ENCODE measurements at places on chromosomes 6 and 20.

- no peak for DNase-seq
These were observed 11.0 kb downstream of the GFRA4 start for GRCh38 chr20:3652221-3652620.

DNA sequence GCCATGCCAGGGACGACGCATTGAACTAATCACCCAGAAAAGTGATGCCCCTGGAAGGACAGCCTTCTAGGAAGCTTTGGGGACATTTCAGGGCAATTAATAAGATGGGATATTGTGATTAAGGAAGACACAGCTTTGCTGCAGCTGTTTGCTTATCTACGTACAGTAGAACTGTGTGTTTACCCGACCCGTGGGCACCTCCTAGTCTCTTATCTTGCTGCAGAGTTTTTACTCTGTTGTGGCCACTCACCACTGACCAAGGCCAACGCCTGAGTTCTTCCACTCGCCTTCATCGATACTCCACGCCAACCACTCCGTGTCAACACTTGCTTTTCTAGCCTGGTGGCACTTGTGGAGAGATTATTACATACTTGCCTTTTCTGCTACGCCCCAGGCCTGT is 105.9 kb upstream of the MLN start:
- no peak for DNase-seq

GRCh38 chr6:127186889-127187288 is 68.4 kb downstream of the RSPO3 start:
- no peak for DNase-seq

DNA sequence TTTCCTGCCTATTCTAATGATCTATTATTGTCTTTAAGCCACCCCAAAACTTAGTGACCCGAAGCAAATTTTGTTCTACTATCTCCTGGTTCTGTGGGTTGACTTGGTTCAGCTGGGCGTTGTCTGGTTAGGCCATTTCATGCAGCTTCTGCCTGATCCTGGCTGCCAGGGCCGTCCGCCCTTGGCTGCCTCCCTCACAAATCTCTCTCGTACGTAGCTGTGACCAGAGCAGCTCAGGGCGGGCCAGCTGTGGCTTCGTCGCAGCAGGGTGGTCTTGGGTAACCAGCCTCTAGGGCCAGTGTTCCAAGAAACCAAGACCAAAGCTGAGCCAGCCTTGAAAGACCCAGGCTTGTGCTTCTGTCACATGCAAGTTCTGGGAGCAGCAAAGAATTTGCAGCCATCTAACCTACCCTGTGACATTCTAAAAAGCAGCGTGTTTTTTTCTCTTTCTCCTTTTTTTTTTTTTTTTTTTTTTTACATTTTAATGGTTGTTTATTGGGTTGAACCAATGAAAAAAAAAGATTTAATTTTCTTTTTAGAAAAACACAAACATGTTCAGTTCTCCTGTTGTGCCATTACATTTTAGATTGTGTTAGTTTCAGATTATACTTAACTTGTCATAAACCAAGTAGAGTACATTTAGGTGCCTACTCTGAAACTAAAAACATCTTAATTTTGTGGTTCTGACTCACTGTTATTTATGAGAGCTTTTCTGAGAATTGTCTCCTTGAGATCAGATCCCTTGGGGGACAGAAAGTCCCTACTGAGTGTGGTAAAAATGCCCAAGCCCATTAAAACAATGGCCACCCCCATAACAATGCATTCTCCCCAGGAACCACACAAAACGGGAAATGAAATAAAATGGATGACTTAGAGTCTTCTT is 83.9 kb downstream of the ZDHHC14 start:
- DNase-seq: no peak

- DNase-seq: no peak
These were observed 32.6 kb upstream of the PCMTD2 start for GRCh38 chr20:64222851-64223525.

DNA sequence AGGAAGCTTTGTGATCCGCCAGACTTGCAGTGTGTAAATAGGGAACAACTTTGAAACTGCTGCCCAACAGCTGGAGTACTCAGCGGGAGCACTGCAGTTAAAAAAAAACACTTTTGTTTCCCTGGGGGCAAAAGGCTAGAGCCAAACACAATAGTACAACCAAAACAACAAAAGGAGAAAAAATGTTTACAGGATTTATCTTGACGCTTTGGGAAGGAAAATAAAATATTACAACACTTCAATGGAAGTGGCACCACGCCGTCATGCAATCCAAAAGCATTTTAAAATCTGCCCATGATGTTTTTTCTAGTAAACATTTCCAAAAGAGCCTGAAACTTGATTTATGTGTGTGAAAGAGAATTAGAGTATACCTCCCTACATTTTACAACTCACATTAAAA is 26.0 kb downstream of the PTPRK start:
- DNase-seq: no peak

- DNase-seq: no peak
These were observed 991 bp downstream of the UQCC2 start for GRCh38 chr6:33710296-33711121.

GRCh38 chr20:22732751-22733150 is 148.4 kb upstream of the FOXA2 start:
- no peak for DNase-seq

DNA sequence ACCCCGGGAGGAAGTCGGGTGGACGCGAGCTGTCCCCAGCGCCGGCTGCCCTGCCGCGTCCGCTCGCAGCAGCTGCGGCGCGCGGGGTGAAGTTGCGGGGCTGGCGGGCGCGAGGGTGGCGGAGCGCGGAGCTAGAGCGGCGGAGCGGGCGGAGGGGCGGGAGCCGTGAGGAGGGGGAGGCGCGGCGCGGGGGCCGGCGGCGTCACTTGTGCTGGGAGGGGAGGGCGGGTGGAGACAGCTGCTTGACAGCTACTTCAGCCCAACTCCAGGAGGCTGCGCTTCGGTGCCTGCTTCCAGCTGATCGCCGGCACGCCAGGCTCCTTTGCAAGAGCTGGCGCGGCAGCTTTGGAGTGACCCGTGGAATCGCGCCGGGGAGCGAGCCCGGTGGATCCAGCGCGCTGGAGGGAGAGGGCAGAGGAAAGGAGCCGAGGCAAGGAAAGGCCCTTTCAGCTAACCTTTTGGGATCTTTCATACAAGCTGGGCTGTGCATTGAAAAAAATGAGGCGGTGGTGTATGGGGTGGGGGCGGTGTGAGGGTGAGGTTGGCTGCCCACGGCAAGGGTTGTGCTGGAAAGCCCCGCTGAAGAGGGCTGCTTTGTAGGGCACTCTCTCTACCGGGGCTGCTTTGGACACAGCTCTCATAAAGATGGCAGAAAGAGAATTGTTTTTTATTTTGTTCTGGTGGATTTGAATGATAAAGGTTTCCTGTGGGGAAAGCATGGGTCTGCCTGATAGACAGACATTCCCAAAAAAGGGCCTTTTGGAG is 24.6 kb downstream of the RIPOR2 start:
- no peak for DNase-seq
